ENCODE measurements at places on chromosomes 12 and 14.

DNA sequence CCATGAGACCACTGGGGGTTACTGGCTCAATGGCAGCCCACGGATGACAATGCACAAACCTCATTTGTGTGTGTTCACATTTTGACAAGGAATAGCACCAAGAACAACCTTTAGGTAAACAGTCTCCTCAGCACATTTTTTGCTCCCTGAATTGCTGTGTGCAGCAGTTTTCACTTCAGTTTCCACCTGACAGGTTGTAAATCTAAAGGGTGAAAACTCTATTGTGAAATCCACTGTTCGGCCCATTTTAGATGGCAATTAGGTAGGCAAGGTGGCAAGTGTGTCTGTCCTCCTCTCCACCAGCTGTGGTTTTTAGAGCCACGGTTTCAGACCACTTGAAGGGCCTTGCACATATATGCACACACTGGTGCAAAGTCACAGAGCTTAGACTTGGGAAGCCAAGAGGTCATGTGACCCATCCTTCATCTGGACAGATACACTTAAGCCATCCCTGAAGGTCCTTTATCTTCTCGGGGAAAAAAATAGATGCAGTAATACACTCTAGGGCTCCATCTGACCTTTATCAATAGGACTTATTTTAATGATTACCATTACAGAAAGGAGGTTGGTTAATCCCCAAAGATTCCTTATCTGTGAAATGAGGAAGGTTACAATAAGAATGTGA lies 23.2 kb downstream of the HAL start:
- no peak for DNase-seq

- DNase-seq, result no peak
Measured at GRCh38 chr12:108640802-108641445, 7.2 kb upstream of the SELPLG start.

GRCh38 chr14:81971911-81972310 lies 438.3 kb upstream of the SEL1L start:
- no peak for DNase-seq

GRCh38 chr12:79535751-79536150 lies 155.0 kb downstream of the PAWR start:
- no peak for DNase-seq

GRCh38 chr14:64059454-64060198 lies 206.8 kb downstream of the SYNE2 start:
- DNase-seq, result no peak

DNA sequence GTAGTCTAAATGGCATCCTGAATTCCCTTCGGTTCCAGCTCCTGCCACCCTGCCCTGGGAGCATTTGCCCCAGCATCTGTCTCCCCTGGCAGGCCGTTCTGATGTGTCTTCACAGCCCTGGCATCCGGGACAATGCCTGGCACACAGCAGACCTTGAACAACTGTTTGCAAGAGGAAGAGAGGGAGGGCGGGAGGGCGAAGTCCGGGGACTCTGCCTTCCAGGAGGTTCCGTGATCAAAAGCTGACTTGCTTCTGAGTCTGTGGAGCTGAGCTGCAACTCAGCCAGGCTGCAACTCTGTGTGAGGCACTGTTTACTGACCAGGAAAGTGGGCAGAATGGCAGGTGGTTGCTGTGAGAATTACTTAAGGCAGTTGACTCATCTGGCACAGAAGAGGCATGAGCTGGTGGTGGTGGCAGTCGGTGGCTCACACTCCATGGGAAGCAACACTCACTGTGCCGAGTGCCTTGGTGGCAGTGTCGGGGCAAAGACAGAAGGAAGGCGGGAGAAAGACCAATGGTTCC lies 61.1 kb upstream of the DLK1 start:
- no peak for DNase-seq
